ENCODE measurements at places on chromosomes 4 and X.

GRCh38 chrX:129984111-129984958 is 1.9 kb downstream of the BCORL1 start:
- no peak for DNase-seq

- DNase-seq: no peak
Measured at GRCh38 chr4:73272816-73273215, 14.2 kb upstream of the ANKRD17 start.

DNA sequence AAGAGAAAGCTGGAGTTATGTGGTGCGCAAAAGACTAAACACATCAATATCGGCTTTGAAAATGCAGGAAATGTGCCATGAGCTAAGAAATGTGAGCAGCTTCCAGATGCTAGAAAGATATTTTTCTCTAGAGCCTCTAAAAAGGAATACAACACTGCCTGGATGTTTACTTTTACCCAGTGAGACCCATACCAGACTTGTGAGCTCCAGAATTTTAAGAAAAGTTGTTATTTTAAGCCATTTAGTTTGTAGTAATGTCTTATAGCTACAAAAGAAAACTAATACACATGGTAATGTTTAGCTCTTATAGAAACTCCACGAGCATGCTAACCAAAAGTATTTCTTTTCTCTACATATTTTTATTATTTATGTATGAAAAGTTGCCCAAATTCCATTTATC is 1389.4 kb downstream of the C4orf33 start:
- DNase-seq: no peak

GRCh38 chrX:123809854-123810375 is 49.9 kb upstream of the XIAP start:
- DNase-seq: no peak

DNA sequence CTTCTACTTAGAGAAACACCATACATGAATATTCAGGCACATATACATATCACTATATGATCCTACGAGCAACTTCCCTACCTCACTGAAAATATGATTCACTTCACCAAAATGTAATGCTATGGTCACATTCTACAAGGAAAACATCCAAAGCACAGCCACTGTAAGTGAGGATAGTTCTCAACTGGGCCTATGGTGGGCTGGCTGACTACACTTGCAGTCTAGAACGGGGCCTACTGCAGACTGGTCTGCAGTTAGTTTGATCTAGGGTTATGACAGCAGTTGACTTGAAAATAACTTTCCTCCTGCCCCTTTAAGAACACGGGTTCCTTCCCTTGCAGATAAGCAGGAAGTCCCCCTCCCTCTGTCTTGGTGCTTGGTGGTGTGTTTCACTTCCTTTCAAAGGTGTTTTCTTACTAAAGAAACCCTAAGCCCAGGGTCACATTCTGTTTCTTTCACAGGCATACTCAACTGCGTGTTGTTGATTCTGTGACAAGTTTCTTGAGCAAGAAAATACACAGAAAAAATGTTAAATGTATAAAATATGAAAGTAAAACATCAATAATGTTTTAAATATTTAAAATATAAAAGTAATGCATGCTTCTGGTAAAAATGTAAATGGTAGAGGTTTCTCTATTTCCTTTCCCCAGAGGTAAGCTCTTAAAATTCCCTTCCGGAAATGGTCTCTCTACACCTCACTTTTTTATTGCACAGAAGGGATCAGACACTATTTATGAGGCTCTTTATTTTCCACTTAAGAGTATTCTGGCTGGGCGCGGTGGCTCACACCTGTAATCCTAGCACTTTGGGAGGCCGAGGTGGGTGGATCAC is 18.0 kb upstream of the TMSB4X start:
- no peak for DNase-seq

GRCh38 chrX:20639115-20639514 is 372.4 kb upstream of the RPS6KA3 start:
- no peak for DNase-seq

DNA sequence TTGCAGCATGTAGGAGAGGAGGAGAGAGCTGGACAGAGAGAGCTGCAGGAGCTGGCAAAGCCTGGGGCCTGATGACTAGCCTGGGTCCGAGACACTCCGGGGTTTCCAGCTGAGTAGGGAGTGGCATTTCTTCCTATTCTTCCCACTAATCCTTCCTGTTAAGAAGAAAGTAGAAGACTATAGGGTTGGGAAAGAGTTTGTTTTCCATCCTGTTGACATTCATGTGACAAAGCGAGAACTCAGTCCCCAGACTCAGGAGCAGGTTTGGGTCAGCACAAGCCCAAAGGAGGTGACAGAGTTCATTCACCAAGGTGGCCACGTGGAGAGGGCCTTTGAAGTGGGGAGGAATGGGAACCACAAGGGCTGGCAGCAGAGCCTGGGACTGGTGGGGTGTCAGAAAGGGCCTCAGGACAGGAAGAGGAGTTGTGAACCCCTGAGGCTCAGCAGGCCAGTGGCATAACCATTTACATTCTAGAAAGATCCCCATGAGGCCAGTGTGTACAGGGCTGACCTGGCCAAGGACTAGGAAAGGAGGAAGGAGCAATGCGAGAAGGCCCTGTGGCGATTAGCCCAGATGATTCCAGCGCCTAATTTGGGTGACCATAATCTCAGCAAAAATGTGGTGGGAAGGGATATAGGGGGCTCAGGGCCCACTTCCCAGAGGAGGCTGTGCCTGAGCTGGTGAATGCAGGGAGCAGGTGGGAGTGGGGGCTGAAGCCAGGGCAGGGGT is 3.3 kb upstream of the HAUS3 start:
- DNase-seq: no peak

DNA sequence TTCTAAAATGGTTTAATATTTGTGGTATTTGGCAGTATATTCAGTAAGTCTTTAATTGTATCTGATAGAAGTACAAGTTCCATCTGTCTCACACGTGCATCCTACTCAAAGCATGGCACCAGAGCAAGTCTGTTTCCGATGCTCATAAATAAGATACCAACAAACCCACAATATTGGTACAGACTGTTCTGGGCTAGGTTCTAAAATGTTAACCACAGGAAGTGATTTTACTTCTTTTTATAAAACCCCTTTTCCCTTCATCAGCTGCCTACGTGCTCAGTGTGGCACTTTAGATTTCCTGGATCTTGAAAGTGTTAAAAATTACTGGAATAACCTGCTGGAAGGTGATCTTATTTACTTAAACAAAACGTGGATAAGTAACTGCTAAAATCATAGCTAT is 165.1 kb downstream of the CFAP299 start:
- DNase-seq: no peak

DNA sequence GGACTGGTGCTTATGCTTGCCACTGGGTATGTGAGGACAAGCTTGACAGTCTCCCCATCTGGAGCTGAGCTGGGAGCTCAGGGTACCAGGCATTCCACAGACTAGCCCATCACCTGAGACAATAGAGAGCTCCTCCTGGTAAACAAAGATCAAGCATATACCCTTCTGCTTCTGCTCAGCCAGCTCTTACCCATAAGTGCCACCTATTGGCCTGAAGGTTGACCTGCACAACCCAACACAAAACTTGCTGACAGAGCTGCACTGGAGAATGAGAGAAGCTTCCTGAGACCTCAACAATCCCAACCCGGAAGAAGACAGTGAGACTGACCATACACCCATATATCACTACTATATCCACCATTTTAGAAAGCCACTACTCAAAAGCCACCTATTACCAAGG is 1049.2 kb upstream of the INTU start:
- DNase-seq: no peak

DNA sequence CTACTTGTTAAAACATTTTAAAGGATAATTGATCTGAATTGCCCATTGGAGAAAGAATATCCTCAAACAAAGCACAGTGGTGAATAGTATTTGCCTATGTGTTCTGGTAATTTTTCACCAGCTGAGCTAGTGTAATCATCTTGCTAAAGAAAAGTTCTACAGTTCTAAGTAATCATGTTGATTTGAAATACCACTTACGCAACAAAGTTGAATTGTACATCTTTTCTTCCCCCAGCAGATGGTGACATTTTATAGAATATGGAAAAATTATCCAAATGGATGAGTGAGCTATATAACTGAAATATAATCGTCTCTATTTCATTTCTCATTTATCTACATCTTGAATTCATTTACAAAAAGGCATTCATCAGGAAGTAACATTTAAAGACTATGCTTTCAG is 9.7 kb upstream of the ZNF674 start:
- no peak for DNase-seq

GRCh38 chr4:38101563-38101962 is 141.4 kb downstream of the PTTG2 start:
- no peak for DNase-seq

GRCh38 chr4:127000846-127001245 is 631.9 kb upstream of the INTU start:
- DNase-seq: no peak

DNA sequence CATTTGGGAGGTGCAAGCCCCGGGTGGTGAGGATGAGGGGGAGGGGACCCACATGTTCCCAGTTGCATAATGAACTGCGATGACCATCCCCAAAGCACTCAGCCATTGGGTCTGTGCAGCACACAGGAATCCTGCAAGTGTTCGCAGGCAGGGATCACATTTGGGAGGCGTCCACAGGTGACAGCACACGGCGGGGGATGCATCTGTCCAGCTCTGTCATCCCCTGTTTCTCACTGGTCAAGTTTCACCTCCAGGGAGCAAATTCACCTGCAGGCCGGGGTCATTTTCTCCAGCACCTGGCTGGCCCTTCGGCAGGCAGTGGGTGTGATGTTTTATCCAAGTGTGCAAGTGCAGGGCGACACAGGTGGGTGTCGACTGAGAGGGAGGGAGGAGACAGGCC is 33.3 kb upstream of the SORCS2 start:
- DNase-seq: no peak

- DNase-seq: no peak
Measured at GRCh38 chr4:24978291-24979075, 52.3 kb downstream of the LGI2 start.

DNA sequence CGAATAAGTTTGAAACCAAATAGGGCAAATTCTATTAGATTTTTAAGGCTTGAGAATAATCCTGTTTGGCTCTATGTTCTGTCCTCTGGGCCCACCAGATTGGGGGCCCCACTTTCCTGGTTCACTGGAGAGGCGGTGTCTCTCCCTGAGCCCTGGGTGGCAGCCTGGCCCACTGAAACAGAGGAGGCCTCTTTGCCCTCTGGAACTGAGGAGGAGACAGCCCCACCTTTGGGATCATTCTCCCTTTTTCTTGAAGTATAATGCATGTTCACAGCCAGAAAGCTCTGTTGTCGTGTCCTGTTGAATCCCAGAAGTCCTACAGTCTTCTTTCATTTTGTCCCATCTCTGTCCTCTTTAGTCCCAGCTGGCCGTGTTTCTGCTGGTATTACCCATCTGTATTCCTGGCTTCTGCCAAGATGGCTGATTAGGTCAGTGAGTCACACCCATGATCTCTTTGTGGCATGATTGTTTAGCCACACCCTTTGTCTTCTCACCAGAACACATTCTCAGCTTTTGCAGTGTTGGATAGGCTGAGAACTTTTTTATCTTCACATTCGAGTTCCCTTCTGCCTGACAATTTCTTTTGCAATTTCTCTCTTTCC is 8.1 kb upstream of the TBC1D25 start:
- no peak for DNase-seq

GRCh38 chr4:39932776-39933402 is 44.8 kb downstream of the PDS5A start:
- DNase-seq: no peak

DNA sequence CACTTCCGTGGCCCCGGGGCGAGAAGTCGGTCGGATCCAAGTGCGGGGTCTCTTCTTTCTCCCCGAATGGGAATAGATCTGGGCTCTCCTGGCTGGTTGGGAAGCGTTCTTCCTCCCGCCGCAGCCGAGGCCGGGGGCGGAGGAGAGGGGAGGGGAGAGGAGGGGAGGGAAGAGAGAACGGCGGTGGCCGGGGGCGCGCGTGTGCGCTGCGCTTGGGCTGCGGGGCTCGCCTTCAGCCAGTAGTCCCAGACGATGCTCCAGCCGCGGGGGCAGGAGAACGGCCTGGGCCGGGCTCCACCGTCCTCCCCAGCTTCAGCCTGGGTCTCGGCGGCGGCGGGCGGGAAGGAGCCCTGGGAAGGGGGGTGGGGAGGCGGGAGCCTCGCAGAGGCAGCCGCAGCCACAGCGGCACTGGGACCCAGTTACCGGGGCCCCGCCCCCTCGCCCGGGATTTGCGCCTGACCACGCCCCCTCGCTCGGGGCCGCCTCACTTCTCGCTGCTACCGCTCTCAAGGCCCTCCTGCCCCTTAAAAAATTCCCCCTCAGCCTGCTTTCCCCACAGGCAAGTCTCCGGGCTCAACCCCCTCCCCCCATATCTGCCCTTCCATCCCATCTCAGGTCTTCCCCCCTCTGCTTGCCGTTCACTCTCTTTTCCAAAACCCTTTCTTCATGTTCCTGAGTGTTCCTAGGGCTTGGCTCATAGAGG is at the start of gene FGD1:
TSS of gene FGD1 (minus strand) at position 421 of the 703 bp plus-strand sequence. CDS start 802 bp downstream, outside the sequence.
- peak; percentile 3 for DNase-seq

GRCh38 chr4:170697845-170698244 is 608.1 kb upstream of the AADAT start:
- DNase-seq: no peak

DNA sequence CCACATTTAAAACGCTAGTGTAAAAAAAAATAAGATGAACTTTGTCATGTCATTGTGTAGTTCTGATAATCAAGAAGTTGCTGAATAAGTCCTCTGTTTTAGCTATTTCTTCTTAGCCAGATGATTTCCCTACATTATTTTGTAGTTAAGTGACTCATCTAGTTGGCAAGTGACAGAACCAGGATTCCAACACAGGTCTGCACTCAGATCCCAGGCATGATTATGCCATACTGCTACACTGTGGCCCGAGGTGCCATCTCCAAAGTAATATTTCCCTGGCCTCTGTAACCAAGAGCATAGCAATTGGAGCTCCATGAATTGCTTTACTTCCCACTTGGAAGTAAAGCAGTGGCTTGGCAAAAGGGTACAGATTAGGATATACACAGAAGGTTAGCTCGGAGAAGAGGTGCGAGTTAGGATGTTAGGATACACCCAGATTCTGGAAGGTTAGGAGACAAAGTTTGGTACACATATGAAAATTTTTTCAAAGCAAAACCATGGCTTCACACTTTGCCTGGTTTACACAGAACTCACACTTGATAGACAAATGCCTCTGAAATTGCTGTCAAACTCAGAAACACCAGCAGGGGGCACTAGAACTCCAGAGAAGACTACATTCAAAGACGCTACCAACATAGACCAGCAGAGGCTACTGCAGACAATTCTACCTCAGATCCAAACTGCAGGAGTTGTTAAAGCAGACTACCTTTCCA is 41.4 kb downstream of the SRPX2 start:
- DNase-seq: no peak

DNA sequence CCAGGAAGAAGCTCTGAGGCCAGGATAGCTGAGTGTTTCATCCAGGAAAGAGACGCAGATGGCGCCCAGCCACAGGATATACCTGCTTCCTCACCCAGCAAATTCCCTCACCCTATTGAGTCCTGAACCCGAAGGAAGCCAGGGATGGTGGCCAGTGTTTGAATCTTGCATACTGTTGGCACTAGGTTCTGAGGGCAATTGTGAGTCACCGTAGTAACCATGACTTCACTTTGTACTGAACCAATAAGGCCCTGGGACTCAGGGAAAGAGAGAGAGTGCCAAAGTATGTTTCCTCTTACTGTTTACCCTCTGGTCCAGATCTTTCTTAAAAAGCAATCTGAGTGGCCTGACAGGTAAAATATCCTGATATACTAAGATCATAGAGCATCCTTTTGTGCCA is 25.6 kb upstream of the SMIM10L2A start:
- DNase-seq: no peak

- no peak for DNase-seq
Measured at GRCh38 chr4:182339221-182339641, 96.0 kb downstream of the TENM3 start.
